ENCODE measurements at places on chromosomes 4 and X.

DNA sequence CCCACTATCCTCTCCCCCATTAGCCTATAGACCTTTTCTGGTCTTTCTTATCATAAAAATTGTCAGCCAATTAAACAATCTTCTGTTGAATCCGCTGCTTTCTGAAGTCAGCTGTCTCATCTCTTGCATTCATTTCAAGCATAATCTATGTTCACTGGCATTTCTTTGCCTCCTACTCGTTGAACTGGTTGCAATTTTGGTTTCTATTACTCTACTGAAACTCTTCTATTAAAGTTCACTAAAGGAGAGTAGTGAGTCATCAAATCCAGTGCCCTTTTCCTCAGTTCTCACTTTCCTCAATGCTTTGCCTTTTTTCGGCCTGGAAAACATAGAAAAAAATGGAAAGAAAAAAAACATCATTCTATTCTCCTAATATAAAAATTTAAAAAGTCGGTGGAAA, 23.9 kb upstream of the CXCL13 start:
- DNase-seq: no peak

- DNase-seq: no peak
Measured at GRCh38 chr4:110211007-110211769, 12.8 kb upstream of the ELOVL6 start.

DNA sequence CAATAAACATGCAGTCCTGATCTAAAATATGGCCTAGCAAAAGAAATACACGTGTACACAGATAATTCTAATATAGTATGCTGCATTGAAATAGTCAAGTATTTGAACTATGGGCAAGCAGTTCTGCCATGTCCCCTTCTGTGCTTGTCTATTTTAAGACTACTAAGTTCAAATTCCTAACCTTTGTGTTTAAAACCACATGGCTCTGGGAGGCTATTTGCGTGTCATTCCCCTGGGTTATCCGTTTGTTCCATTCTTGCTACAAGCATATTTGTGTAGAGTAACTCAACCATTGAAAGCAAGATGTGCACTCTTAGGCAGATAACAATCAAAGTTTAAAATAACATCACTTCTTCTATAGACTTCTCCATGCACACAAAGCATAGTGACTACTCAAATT, 25.4 kb upstream of the TBC1D1 start:
- no peak for DNase-seq

GRCh38 chr4:1945124-1945895, 63.5 kb downstream of the NELFA start:
- DNase-seq: no peak

- DNase-seq: no peak
Measured at GRCh38 chr4:13378973-13379759, 105.0 kb downstream of the RAB28 start.

GRCh38 chr4:4502694-4503311, 39.0 kb downstream of the STX18 start:
- peak; percentile 12 for DNase-seq

- no peak for DNase-seq
Measured at GRCh38 chr4:98474408-98474844, 184.0 kb downstream of the TSPAN5 start.

GRCh38 chrX:74534569-74535038, 79.8 kb downstream of the RLIM start:
- DNase-seq: no peak

DNA sequence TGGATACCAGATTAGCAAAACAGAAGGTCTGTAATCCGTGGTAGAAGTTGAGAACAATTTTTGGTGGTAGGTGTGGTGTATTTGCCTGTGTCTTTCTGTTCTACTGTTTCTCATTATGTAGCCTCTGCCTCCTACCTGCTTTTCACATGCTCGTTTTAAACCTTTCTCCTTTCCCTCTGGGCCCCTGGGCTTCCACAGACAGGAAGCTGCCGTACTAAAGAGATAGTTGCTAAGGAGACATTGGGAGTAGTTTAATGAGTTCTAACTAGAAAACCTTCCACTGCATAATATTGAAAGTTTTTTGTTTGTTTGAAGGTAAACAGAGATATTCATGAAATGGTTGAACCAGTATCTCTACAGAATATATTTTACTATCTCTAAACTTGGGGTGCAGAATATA, 107.8 kb downstream of the STOX2 start:
- no peak for DNase-seq

DNA sequence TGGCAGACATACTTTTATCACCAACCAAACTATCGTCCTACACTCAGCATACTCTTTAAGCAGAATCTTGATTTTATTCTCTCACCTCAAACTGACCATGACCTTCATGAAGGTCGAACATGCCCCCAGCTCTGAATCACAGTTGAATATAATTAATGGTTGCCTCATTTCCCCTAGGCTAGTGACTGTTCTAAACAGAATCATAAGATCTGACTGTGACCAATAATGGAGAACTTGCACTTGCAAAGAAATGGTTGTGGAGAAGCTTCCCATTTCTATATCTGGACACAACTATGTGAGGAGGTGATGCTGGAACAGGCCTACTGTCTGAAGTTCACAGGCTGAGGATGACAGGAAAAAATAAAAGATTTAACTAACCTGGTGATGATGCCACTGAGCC, 85.1 kb downstream of the PDGFC start:
- DNase-seq: no peak

GRCh38 chr4:86816501-86817273, 32.5 kb downstream of the SLC10A6 start:
- no peak for DNase-seq

- no peak for DNase-seq
Measured at GRCh38 chr4:6960628-6961412, 51.2 kb downstream of the TBC1D14 start.

- DNase-seq: no peak
Measured at GRCh38 chr4:139876337-139876941, 210.8 kb downstream of the MGST2 start.

GRCh38 chr4:140103676-140104075, 50.3 kb downstream of the MAML3 start:
- DNase-seq: peak; percentile 32

- no peak for DNase-seq
Measured at GRCh38 chr4:68718447-68719074, 48.1 kb upstream of the UGT2B15 start.

GRCh38 chrX:9988762-9989161, 21.6 kb downstream of the CLDN34 start:
- no peak for DNase-seq

DNA sequence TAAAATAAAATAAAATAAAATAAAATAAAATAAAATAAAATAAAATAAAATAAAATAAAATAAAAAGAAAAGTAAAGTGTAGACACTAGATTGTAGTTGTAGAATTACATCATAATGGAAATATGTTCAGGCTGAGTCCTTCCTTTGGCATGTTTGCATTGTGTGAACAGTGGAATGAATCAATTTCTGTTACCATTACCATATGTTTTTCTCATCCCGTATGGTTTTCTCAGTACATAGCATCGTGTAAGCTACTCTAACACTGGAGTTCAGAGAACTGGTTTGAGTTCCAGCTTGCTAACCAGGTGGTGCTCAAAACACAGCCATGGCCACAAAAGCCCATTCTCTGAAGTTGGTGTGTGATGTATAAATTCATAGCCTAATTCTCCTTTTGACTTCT, 45.9 kb downstream of the USP11 start:
- DNase-seq: no peak

- DNase-seq: no peak
Measured at GRCh38 chr4:143337600-143338287, 1.1 kb downstream of the GAB1 start.

DNA sequence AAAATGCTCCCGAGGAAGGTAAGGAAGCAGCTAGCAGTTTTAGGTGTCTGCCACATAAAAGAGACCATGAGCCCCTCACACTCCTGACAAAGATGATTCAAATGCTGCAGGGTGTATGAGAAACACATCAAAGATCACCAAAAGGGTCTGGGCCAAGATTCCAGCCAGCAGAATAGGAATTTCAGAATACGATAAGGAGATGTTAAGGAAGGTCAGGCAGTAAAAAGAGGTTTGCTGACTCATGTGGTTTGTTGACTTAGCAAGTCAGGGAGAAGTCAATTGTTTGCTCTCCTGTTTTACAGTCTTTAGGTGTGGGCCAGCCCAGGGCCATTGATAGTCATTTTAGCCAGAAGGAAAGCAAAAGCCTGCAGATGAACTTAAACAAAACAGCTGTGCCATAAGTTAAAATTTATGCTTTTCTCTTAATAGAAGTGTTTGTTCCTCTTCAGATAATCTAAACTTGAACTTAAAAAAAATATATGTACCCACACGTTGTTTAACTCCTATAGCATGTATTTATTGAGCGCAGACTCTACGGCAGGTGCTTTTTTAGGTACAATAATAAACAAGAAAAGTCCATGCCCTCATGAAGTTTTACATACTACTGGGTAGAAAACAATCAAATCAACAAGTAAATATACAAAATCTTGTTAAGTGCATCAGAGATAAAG, 115.6 kb downstream of the CAMK2D start:
- no peak for DNase-seq

DNA sequence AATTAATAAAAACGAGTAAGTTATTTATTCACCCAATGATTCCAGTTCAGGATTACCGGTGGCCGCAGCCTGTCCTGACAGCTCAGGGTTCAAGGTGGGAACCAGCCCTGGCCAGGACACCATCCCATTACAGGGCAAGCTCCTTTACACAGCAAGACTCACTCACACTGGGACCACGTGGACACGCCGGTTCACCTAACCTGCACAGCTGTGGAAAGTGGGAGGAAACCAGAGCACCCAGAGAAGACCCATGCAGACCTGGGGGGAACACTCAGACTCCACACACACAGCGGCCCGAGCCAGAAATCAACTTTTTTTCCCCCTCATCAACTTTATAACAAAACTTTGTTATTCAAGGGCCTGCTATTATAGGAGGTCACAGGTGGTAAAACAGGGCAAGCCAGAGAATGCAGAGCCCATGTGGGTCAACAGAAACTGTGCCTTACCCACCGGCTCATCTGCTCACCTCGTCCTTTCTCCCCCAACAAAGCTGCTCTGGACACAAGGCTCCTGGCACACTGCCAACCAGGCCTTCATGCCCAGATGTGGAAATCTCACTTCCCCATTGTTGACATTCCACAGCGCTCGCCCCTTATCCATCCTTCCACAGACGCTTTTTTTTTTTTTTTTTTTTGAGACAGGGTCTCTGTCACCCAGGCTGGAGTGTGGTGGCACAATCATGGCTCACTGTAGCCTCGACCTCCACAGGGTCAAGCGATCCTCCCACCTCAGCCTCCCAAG, 8.0 kb upstream of the ODAPH start:
- DNase-seq: no peak

GRCh38 chr4:87141428-87141827, 79.0 kb downstream of the KLHL8 start:
- no peak for DNase-seq

GRCh38 chr4:146585761-146586333, 52.8 kb upstream of the POU4F2 start:
- no peak for DNase-seq

- no peak for DNase-seq
Measured at GRCh38 chr4:186651624-186652023, 72.0 kb downstream of the FAT1 start.

Measured in activated T-cell treated with anti-CD3 and anti-CD28 coated beads for 24 hours (primary cell).